ENCODE measurements at places on chromosomes 5 and 9.

DNA sequence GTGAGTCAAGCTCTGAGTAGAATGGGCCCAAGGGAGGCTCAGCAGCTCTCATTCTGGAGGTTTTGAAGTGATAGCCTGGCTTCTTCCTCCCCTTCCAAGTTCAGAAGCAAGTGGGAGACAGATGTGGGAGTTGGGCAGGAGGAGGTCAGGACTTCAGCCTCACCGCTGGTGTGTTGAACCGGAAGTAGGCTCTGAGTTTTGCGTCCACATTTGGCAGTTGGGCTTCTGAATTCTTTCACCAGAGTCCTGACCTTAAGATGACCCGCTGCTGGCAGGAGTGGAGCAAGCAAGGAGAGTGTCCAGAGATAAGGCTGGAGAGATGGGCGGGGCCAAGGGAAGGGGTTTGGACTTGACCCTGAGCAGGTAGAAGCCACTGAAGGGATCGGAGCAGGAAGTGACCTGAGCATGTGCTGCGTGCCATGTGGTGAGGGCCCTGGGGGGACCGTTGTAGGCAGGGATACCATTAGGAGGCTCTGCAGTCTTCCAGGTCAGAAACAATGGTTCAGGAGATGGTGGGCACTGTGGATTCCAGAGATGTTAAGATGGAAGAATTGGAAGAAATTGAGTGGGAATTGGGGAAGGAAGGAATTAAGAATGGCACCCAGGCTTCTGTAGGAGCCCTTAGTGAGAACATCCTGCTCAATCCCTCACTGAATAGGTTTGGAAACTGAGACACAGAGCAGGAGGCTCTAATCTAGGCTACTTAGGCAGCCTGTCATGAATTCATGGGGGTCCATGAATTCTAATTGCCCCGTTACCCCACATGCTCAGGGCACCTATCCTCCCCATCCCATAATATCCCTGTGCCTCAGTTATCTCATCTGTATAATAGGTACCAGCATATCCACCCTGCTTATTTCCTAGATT, 25.9 kb downstream of the GALNT12 start:
- DNase-seq = no peak

DNA sequence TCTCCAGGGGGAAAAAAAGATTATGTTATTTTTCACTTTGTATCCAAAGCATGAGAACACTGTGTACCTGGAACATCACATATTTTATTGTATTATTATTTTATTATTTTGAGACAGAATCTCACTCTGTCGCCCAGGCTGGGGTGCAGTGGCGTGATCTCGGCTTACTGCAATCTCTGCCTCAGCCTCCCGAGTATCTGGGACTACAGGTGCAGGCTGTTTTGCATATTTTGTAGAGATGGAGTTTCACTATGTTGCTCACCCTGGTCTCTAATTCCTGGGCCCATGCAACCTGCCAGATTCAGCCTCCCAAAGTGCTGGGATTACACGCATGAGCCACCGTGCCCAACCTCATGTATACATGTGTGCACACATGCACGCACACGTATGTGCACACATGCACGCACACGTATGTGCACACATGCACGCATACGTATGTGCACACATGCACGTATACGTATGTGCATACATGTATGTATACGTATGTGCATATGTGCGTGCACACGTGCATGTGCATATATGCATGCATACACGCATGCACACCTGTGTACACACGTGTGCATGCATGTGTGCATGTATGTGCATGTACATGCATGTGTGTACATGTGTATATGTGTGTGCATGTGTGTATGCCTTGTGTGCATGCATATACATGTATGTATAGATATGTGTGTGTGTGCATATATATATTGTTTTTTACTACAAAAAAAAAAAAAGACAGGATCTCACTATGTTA, 9.5 kb upstream of the UGCG start:
- DNase-seq = no peak

- DNase-seq = no peak
Measured at GRCh38 chr5:38753141-38753540, 92.7 kb upstream of the OSMR start.

- no peak for DNase-seq
Measured at GRCh38 chr5:10315201-10315600, 7.5 kb upstream of the CMBL start.

DNA sequence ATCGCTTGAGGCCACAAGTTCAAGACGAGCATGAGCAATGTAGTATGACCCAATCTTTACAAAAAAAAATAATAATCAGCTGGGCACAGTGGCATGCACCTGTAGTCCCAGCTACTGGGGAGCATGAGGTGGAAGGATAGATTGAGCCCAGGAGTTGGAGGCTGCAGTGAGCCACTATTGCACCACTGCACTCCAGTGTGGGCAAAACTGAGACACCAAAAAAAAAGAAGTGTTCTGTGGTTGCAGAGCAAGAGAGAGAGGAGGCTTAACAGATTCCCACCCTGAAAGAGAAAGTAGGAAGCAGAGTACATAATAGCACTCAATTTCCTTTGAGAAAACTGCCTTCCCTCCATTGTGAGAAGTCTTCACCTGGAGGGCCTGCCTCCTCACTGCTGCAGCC, 52.6 kb downstream of the ALDH7A1 start:
- DNase-seq = no peak

DNA sequence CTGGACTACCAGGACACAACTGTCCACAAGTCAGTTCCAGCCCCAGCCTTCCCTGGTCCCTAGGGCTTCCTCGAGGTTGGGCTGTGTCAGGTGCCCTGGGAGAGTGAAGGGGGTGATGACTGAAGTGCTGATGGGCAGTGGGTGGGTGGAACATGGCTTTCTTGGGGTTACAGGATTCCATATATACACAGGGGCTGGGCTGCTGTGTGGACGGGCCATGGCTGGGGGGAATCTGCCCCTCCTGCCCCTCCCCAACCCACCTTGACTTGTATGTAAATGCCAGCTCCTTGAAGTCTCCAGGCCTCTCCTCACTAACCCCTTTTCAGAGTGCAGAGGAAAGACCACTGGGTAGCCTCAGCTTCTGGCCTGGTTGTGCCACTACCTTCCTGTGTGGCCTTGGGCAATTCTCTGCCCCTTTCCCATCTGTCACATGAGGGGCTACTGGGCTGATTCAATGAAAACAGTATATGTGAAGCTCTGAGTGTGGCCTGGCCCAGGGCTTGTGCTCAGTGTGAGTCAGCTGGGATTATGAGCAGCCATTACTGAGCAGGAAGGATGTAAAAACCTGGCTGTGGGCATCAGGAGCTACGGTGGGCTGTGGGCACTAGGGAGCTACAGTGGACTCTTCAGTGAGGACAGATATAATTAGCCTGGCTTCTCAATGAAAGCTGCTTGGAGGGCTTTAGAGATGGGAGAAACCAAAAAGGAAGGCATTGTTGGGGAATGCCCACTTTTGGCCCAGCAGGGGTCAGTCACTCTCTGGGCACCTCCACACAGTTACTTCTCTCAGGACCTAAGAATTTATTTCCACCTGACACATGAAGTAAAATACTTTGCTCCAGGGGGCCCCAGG, 23.3 kb downstream of the PITX1 start:
- no peak for DNase-seq

DNA sequence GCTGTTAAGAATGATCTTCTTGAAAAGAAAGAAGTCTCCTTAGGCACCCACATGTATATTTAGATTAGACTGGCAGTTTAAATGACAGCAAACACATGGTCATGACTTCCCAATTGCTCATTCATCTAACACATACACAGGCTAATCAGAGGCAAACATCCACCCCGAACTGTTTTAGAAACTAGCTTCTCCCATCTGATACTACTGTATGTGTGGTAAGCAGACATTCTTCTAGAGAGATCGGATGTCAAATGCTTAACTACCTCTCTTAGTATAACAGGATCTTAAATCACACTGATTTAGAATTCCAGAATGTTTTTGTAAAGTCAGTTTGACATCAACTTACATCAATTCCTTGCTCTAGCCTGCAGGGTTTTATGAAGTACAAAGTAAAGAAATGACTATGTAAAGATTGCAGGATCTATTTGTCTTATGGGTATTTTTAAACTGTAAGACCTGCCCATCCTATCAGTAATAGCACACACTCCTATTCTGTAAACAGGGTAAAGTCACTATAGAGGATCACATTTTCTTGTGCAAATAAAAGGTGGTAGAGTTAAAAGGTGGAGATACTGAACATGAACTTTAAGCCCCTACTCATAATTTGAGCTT, 239.7 kb downstream of the MLLT3 start:
- no peak for DNase-seq

DNA sequence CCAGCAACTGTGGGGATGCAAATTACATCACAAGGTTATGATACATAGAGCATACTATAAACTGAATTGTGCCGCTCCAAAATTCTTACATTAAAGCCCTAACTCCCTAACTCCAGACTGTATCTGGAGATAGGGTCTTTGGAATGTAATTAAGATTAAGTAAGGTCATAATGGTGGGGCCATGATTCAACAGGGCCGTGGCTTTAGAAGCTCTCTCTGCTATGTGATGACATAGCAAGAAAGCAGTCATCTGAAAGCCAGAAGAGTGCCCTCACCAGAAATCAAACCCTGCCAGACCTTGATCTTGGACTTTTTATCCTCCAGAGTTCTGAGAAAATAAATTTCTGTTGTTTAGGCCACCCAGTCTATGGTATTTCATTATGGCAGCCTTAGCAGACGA, 123.9 kb downstream of the FBXL17 start:
- DNase-seq = no peak

DNA sequence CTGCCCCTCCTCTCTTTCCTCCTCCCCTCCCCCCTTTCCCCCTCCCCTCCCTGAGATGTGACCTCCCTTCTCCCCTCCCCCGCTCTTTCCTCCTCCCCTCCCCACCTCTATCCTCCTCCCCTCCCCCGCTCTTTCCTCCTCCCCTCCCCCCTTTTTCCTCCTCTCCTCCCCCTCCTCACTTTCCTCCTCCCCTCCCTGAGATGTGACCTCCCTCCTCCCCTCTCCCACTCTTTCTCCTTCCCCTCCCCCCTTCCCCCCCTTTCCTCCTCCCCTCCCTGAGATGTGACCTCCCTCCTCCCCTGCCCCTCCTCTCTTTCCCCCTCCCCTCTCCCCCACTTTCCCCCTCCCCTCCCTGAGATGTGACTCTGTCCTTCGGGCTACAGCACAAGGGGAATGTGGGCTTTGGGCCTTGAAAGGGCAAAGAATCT, 169.8 kb downstream of the COL23A1 start:
- no peak for DNase-seq

- DNase-seq = no peak
Measured at GRCh38 chr5:66701244-66701643, 105.1 kb downstream of the MAST4 start.

DNA sequence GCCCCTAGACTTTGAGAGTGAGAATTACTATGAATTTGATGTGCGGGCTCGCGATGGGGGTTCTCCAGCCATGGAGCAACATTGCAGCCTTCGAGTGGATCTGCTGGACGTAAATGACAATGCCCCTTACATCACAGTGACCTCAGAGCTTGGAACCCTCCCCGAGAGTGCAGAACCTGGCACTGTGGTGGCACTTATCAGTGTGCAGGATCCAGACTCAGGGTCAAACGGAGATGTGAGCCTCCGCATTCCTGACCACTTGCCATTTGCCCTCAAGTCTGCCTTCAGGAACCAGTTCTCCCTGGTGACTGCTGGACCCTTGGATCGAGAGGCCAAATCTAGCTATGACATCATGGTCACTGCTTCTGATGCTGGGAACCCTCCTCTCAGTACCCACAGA, 1.3 kb downstream of the PCDHGC4 start:
- no peak for DNase-seq

GRCh38 chr9:107342476-107343161, 59.5 kb downstream of the RAD23B start:
- DNase-seq = no peak

- DNase-seq = peak; percentile 23
Measured at GRCh38 chr9:71446473-71447411, 321.6 kb downstream of the CEMIP2 start.

DNA sequence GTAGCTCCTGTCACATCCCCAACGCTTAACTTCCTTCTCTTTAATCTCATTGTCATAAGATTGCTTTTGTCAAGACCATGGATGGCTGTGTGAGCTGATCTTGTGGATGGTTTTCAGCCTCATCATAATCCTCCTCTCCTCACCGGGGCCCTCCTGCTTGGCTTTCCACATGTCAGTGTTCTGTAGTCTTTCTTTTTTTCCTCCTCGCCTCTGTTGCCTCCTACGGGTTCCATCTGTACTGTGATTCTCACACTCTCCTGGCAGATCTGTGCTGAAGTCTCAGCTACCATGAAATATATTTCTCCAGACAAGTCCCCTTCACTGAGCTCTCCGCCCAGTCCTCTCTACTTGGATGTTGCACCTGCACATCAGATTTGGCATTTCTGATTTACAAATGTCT, 34.9 kb upstream of the FAM120AOS start:
- DNase-seq = no peak

- DNase-seq = no peak
Measured at GRCh38 chr5:72871366-72872024, 55.0 kb downstream of the TNPO1 start.

DNA sequence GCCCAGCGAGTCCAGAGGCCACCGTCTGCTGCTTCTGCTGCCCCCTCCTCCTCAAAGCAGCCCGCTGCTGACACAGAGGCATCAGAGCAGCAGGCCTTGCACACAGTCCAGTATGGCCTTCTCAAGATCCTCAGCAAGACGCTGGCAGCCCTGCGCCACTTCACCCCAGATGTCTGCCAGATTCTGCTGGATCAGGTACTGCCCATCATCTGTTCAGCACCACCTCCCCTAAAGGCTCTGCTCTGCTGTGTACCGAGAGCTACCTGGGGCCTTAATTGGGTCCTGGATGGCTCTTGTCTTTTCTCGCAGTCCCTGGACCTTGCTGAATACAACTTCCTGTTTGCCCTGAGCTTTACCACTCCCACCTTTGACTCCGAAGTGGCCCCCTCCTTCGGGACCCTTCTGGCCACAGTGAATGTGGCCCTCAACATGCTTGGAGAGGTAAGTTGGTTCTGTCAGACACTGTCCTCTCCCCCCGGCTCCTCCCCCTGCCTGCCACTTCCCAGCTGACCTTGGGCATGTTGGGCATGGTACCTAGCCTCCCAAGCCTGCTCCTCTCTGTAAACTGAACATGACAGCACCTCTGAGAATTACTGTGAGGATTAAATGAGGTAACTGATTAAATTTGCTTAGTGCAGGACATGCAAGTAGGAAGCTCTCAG, 22.7 kb downstream of the SH3GLB2 start:
- DNase-seq = no peak

All from NCI-H345 (cell line).